ENCODE measurements at places on chromosomes 7 and 10.
A peak's percentile ranks its signal among the peaks of the same experiment; 100 is the strongest.

GRCh38 chr10:21732067-21732772 is 198.2 kb downstream of the MLLT10 start:
- DNase-seq, result peak; percentile 25

GRCh38 chr10:5608608-5609220 is 57.7 kb downstream of the ASB13 start:
- no peak for DNase-seq

GRCh38 chr10:36943544-36943943 is 181.9 kb upstream of the ANKRD30A start:
- DNase-seq, result no peak

- no peak for DNase-seq
These were observed 87.9 kb downstream of the PAXIP1 start for GRCh38 chr7:154914996-154915380.

- DNase-seq, result no peak
These were observed 79.5 kb upstream of the GPR141 start for GRCh38 chr7:37604078-37604477.

All from stimulated activated CD4-positive, alpha-beta T cell treated with anti-CD3 and anti-CD28 coated beads, TNF-alpha, amount 100 ng/mL, for 48 hours (primary cell).